ENCODE measurements at places on chromosomes 3 and 15. TPM values are rescaled to one million over a fixed set of nuclear protein-coding genes. Genes with fewer than 3 reads are reported as not detected.

The ALG3 gene
- 20.2 TPM for total RNA-seq

The ACOX2 gene
- 39.9 TPM for total RNA-seq

The AGTR1 gene
- total RNA-seq, result 21.5 TPM

The TERC gene
- total RNA-seq, result 2.8 TPM

The HYKK gene
- 6.2 TPM for total RNA-seq

The SEMA5B gene
- total RNA-seq, result 0.72 TPM

The NANOGP8 gene
- not detected for total RNA-seq

The ARHGEF26 gene
- total RNA-seq, result 5.9 TPM

The RLBP1 gene
- not detected for total RNA-seq

The SOX2 gene
- total RNA-seq, result 0.17 TPM

The RTP3 gene
- not detected for total RNA-seq

The GPR87 gene
- not detected for total RNA-seq

The DNAH1 gene
- 4.0 TPM for total RNA-seq

The SNX4 gene
- 19.1 TPM for total RNA-seq

The CHRM5 gene
- total RNA-seq, result not detected

The VGLL3 gene
- total RNA-seq, result 7.4 TPM

The ITPKA gene
- total RNA-seq, result 1.4 TPM

The FANCI gene
- 4.6 TPM for total RNA-seq

The CKMT1A gene
- 0.50 TPM for total RNA-seq

The SLC41A3 gene
- 37.1 TPM for total RNA-seq

The EIF1B gene
- 284 TPM for total RNA-seq

The SLC12A1 gene
- not detected for total RNA-seq

The TMEM45A gene
- total RNA-seq, result 17.4 TPM

The CELF6 gene
- 2.2 TPM for total RNA-seq

The FGF7 gene
- total RNA-seq, result 29.0 TPM

The LCTL gene
- not detected for total RNA-seq

The GOLGA8N gene
- 11.0 TPM for total RNA-seq

The ITIH1 gene
- not detected for total RNA-seq

The LRRN1 gene
- not detected for total RNA-seq

The PPP1R14D gene
- not detected for total RNA-seq

The GABRB3 gene
- 23.7 TPM for total RNA-seq

The CILP gene
- 9.9 TPM for total RNA-seq

Measured in right cardiac atrium (tissue), 5 donors.